ENCODE measurements at places on chromosomes 5 and 9. TPM values are rescaled to one million over a fixed set of nuclear protein-coding genes. Genes with fewer than 3 reads are reported as not detected.

ZSWIM6 gene
- 7.9 TPM for polyA plus RNA-seq

TXNDC8 gene
- polyA plus RNA-seq = not detected

PRSS3 gene
- polyA plus RNA-seq = not detected

AGPAT2 gene
- polyA plus RNA-seq = 52.1 TPM

PTGS1 gene
- polyA plus RNA-seq = 2.4 TPM

EIF4E1B gene
- polyA plus RNA-seq = 1.9 TPM

SLC46A2 gene
- 0.02 TPM for polyA plus RNA-seq

PCDHGA12 gene
- 1.2 TPM for polyA plus RNA-seq

HTR1A gene
- 6.5 TPM for polyA plus RNA-seq

SLC6A19 gene
- polyA plus RNA-seq = 0.03 TPM

ZCCHC10 gene
- 22.4 TPM for polyA plus RNA-seq

RPL37 gene
- polyA plus RNA-seq = 467 TPM

CCL28 gene
- 0.95 TPM for polyA plus RNA-seq

LCP2 gene
- 0.33 TPM for polyA plus RNA-seq

PCDHA9 gene
- 0.17 TPM for polyA plus RNA-seq

CFAP77 gene
- 1.2 TPM for polyA plus RNA-seq

ADGRV1 gene
- polyA plus RNA-seq = 40.6 TPM

FOXD4 gene
- polyA plus RNA-seq = 0.08 TPM

MAP3K1 gene
- 1.7 TPM for polyA plus RNA-seq

BAAT gene
- 0.09 TPM for polyA plus RNA-seq

SARDH gene
- 13.1 TPM for polyA plus RNA-seq

HMCN2 gene
- 8.3 TPM for polyA plus RNA-seq

PCDHB2 gene
- 29.2 TPM for polyA plus RNA-seq

PFN3 gene
- polyA plus RNA-seq = not detected

SOHLH1 gene
- 0.05 TPM for polyA plus RNA-seq

PIP5K1B gene
- 2.2 TPM for polyA plus RNA-seq

SLC22A4 gene
- polyA plus RNA-seq = 0.45 TPM

MARCHF11 gene
- 0.30 TPM for polyA plus RNA-seq

LTC4S gene
- polyA plus RNA-seq = 3.8 TPM

FGFR4 gene
- polyA plus RNA-seq = 90.7 TPM

FAM120A gene
- 24.9 TPM for polyA plus RNA-seq

SAPCD2 gene
- 12.7 TPM for polyA plus RNA-seq

ABHD17B gene
- 37.2 TPM for polyA plus RNA-seq

KCNMB1 gene
- 0.08 TPM for polyA plus RNA-seq

PCDHA5 gene
- 0.28 TPM for polyA plus RNA-seq

ACTBL2 gene
- not detected for polyA plus RNA-seq

CARD9 gene
- polyA plus RNA-seq = 0.15 TPM

MAMDC2 gene
- polyA plus RNA-seq = 6.4 TPM

BRD3 gene
- polyA plus RNA-seq = 38.4 TPM

PKD2L2 gene
- polyA plus RNA-seq = not detected

CHSY3 gene
- polyA plus RNA-seq = 0.24 TPM

OMD gene
- not detected for polyA plus RNA-seq

TLX3 gene
- not detected for polyA plus RNA-seq

XPA gene
- 0.24 TPM for polyA plus RNA-seq

PTRH1 gene
- polyA plus RNA-seq = 26.4 TPM

UCK1 gene
- 47.0 TPM for polyA plus RNA-seq

PCDHGA7 gene
- 0.55 TPM for polyA plus RNA-seq

TRIP13 gene
- polyA plus RNA-seq = 17.9 TPM

SH3TC2 gene
- 0.11 TPM for polyA plus RNA-seq

SLC6A7 gene
- 0.02 TPM for polyA plus RNA-seq

MYOT gene
- polyA plus RNA-seq = not detected

CCDC180 gene
- polyA plus RNA-seq = 2.6 TPM

ZBTB6 gene
- polyA plus RNA-seq = 1.6 TPM

Data from H1 (cell line).